ENCODE measurements at places on chromosomes 16 and 17.
A peak's percentile ranks its signal among the peaks of the same experiment; 100 is the strongest.

- DNase-seq = no peak
These were observed 31.3 kb upstream of the TNS4 start for GRCh38 chr17:40532520-40533253.

- DNase-seq = no peak
These were observed 9.0 kb downstream of the DYNLL2 start for GRCh38 chr17:58092101-58092796.

GRCh38 chr16:52005551-52005950 lies 541.4 kb downstream of the TOX3 start:
- DNase-seq = no peak

GRCh38 chr16:88144028-88144511 lies 192.8 kb downstream of the BANP start:
- DNase-seq = no peak

GRCh38 chr17:28470266-28470913 lies 3.1 kb upstream of the SLC13A2 start:
- no peak for DNase-seq

DNA sequence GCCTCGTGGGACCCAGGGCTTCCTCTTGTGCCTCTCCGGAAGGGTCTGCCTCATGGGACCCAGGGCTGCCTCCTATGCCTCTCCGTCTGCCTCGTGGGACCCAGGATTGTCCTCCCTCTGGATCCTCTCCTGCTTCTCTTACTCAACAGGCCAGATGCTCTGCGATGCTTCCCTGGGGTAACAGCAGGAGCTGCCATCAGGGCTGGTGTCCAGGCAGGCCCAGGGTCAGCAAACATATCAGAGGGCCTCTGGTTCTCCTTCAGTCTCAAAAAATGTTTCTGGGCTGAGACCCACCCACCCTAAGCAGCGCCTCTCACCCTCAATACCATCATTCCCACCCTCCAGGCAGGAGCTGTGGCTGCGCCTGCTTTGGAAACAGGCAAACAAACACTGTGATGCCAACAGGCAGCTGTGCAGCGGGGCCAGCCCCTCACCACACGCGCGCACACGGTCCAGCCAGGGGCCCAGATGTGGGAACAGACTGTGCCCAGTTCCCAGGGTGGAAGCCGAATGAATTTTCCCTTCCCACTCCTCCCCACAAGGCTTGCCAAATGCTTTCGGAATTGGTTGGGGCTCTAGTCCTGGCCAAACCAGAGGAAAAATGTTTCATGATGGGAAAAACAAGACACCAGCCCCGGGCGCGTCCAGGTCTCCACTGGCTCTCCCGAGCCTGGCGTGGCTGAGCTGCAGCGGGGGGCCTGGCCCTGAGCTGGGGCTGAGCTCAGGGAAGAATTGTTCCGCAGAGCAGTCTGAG lies 11.3 kb downstream of the TIMM22 start:
- DNase-seq = no peak

DNA sequence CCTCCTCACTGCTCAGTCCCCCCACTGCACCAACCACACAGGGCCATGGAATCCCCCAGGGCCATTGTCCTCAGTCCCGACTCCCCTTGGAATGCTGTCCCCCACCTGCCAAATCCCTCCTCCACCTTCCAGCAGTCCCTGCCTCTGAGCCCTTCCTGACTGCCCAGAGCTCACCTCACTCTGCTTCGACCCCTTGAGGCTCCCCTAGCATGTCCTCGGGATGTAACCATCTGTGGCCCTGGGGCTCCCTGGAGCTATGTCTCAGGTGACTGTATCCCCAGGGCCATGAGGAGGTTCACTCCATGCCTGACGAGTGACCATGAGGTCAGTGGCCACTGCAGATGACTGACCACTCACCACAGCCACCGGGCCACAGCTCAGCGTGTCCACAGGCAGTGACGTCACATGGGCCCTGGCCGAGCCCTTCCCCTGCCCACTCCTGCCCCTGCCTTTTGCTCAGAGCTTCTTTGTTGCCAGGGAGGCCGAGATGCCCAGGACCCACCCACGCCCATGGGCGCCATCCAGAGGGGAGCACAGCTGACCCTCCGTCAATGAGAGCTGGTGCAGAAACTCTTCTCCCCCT lies 7.7 kb upstream of the PIEZO1 start:
- no peak for DNase-seq

DNA sequence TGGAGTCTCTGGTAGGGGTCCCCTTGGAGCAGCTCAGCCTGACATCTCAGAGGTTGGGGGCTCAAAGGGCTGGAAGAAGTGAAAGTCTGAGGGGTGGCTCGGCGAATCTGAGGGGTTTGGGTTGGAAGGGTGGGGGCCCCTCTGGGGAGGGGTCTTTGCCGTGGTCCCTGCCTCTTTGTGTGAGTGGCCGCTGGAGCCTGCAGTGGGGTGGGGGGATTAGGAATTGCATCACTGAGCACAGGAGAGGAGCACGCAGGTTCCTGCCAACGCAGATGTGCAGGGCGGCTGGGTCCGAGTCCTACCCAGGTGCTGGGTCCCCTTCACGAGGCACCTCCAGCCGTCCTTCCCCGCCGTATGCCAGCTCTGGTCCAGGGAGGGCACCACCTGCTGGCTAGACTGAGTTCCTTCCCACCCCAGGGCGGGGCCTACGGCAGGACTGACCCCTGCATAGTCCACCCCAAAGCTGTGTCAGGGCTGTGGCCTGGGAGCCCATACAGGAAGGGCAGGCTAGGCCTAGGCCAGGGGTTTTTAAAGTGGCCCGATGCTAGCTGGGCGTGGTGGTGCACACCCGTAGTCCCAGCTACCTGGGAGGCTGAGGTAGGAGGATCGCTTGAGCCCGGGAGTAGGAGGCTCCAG lies 9.9 kb downstream of the FMNL1 start:
- DNase-seq = peak; percentile 68

- no peak for DNase-seq
These were observed 4.4 kb downstream of the FMNL1 start for GRCh38 chr17:45225964-45226530.

DNA sequence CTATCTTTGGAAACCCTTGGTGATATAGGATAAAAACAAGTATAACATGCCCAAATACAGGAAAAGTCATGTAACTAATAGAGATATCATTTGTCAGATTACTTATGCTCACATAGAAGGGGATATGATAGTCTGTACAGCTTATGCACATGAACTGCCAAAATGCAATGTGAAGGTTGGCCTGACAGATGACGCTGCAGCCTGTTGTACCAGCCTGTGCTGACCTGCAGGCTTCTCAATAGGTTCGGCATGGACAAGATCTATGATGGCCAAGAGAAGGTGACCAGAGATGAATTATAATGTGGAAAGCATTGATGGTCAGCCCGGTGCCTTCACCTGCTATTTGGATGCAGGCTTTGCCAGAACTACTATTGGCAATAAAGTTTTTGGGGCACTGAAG lies 12.7 kb downstream of the WFIKKN2 start:
- no peak for DNase-seq

GRCh38 chr17:43405861-43406260 lies 7.1 kb downstream of the ARL4D start:
- no peak for DNase-seq

DNA sequence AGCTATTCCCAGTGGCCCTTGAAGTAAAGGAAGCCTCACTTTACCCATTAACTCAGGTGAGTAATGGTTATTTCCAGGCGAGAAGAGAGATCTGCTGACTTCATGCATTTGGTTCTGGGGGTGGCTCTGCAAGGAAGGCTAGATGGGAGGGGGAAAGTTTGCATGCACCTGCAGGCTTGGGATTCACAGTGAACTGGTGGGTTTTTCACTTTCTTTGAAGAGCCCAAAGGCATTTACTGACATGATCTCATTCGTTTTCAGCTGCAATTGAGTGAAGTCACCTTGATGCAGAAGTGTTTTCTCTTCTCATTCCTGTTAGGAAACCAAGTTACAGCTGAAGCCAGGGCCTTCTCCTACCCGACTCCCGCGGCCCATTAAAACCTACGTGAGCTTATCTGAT lies 131.0 kb upstream of the N4BP1 start:
- no peak for DNase-seq

- DNase-seq = no peak
These were observed 3.2 kb downstream of the SNX11 start for GRCh38 chr17:48110761-48111160.

DNA sequence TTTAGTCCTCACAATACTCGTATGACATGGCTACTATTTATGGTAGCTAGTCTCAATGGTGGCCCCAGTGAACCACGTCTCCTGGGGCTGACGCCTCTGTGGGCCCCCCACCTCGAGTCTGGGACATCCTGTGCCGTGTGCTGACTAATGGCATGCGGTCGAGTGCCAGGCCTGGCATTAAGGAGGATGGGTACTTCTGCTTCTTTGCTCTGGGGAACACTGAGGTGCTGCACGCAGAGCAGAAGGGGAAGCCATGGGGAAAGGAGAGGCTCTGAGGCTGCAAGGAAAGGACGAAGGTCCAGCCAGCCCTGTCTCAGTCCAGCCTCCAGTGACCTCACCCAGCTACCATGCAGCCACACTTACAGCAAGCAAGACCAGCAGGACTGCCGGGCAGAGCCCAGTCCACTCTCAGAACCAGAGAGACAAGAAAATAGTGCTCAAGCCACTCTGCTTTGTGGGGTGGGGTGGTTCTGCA lies 5.7 kb upstream of the MPRIP start:
- no peak for DNase-seq

DNA sequence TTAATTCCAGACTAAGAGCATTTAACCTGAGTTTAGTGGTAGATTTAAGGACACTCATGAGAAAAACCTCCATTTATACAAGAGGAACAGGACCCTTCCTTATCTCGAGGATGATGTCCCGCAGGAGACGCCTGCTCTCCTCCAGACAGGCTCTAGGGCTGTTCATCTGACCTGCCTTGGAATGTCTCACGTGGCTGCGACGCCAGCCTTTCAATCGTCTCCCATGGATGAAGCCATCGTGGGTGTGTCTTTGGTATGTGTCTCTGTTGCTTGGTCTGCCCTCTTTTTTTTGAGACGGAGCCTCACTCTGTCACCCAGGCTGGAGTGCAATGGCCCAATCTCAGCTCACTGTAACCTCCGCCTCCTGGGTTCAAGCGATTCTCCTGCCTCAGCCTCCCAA lies 16.5 kb downstream of the CHMP6 start:
- no peak for DNase-seq

DNA sequence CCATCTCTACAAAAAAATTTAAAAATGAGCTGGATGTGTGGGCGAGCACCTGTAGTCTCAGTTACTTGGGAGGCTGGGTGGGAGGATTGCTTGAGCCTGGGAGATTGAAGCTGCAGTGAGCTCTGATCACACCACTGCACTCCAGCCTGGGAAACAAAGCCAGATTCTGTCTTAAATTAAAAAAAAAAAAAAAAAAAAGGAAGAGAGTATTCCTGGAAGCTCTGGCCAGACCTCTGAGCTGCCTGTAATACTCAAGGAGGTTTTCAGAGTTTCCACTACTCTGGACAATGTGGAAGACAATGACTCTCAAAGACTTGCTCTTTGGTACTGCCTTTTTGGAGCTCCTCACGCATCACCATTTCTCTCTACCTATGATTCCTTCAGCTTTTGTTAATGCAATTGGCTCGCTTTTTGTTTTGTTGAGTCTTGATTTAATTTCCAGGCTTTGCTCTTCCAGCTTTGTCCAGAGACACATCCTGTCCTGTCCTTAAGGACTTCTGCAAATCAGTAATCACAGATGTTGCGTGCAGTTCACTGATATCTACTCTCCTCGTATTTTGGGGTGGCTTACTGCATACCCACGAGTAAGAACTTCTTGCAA lies 10.8 kb downstream of the CHD9 start:
- no peak for DNase-seq

- DNase-seq = no peak
These were observed 18.3 kb upstream of the CCL5 start for GRCh38 chr17:35898283-35899070.

- DNase-seq = no peak
These were observed 3.6 kb downstream of the GSE1 start for GRCh38 chr16:85616607-85617321.

DNA sequence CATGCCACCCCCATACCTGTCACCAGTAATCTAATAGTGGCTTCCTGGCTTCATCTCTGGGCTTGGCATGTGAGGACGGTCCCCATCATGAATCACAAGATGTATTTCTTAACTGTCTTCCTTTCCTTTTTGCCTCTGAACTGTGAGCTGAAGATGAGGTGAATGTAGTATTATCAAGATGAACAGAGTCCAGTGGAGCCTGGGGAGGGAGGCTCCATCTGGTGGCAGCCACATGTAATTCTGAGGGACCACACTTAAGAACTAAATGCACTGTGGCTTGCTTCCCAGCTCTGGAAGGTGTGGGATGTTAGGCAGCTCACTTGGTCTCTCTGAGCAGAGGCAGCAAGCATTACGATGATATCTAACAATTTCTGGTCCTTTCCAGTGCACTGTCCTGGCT lies 354.9 kb upstream of the ASIC2 start:
- DNase-seq = peak; percentile 63

GRCh38 chr16:86531641-86532525 lies 21.6 kb downstream of the FOXF1 start:
- no peak for DNase-seq

DNA sequence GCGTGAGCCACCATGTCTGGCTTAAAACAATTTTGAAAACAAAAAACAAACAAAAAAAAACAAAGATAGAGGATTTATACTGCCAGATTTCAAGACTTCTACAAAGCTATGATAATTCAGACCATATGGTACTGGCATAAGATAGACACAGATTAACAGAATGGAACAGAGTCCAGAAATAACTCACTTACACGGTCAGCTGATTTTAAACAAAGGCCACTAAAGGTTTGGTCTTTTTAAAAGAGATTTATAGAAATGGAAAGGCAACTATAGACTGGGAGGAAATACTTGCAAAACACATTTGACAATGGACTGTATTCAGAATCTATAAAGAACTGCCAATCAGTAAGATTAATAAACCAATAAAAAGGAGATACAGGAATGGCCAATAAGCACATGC lies 48.6 kb upstream of the MNT start:
- no peak for DNase-seq

DNA sequence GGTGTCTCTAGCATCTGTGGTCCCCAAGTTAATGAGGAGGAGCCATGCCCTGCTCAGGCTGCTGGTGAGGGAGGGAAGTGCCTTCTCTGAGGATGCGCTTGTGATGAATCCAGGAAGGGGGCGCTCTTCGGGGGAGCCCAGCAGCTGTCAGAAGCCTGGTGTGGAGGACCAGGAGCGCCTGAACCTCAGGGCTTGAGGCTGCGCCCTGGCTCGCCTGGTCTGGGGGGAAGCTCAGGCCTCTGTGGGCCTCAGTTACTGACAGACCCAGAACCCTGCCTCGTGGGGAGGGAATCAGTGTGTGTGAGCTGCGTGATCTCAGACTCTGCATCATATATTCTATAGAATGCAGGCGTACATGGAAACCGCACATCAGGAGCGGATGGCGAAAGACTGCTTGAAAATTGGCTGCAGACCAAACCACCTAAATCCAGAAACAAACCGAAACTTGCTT lies 126.1 kb downstream of the SEC14L1 start:
- DNase-seq = peak; percentile 58
